ENCODE measurements at places on chromosomes 6 and 20.

- peak; percentile 82 for DNase-seq
Observed at GRCh38 chr6:42963855-42964605, 3.5 kb downstream of the GNMT start.

- DNase-seq: no peak
Observed at GRCh38 chr20:42494290-42494689, 695.4 kb downstream of the PTPRT start.

GRCh38 chr6:61833176-61833755, 452.8 kb downstream of the KHDRBS2 start:
- no peak for DNase-seq

DNA sequence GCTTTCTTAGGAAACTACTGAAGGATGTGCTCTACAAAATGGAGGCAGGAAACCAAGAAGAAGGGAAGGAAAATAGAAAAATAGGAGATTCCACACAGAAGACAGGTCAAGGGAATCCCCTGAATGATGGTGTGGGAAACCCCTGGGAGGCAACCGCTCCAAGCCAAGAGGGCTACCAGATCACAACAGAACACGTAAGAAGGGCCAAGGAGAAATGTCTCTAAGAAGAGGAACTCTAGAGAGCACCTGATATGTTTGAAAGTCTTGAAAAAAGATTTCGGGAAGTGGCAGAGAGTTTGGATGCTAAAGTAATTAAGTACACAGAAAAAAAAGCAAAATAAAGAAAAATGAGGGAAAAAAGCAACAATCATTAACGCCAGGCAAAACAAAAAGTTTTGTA, 7.1 kb downstream of the KIF13A start:
- DNase-seq: no peak

GRCh38 chr6:33740794-33741193, 5.9 kb downstream of the IP6K3 start:
- no peak for DNase-seq

GRCh38 chr6:161439093-161439492, 165.2 kb upstream of the AGPAT4 start:
- DNase-seq: no peak

- DNase-seq: peak; percentile 52
Observed at GRCh38 chr20:43936805-43937204, 22.2 kb downstream of the TOX2 start.

DNA sequence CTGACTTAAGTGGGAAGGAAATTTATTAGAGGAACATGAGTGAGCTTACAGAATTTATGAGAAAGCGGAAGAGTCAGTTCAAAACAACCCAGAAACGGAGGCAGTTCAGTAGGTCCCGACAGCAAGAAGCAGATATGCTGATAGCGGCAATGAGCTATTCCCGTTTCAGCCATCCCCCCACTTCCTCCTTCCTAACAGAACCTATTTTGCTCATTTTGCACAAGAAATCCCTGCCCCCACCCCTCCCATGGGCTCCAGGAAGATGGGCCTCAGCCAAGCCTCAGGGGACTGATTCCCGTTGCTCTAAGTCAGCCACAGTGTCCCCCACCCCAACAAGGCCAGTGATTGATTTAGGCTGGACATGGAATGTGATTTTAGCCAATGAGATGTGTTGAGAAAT, 157.5 kb downstream of the CEBPB start:
- no peak for DNase-seq

DNA sequence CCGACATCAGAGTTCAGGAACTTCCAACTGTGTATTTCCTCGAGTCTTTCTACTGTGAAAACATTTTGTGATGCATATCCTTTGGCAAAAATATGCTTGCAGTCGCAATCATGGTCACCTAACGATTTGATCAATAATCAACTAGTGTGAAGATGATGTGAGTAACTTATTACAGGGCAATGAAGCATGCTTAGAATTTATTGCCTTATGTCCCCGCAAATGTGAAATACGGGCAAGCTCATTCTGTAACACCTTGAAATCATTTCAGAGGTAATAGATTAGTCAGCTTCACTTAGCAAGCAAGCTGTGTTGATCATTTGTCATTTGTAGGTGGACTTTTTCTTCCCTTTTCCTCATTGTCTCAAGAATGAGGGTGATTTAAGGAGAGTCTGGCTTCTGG, 67.9 kb upstream of the DOK5 start:
- no peak for DNase-seq

- DNase-seq: no peak
Observed at GRCh38 chr6:22071270-22072041, 225.4 kb downstream of the PRL start.

DNA sequence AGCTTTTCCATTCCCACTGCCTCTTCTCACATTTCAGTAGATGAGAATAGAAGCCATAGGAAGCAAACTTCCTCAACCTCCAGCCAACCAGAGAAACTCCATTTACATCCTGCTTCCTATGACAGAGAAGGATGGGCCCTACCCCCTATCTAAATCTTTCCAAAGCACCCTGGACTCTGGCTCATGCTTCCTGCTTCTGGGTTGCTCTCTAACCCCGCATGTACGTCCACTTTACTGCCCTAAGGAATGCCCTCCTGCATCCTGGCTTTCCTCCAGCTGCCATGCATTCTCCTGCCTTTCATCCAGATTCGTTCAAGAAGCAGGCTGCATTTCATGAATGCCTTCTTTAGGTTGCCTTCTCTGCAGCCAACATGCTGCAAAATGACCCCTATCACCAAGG, 91.9 kb downstream of the FAM217A start:
- DNase-seq: no peak

- no peak for DNase-seq
Observed at GRCh38 chr6:138030872-138031271, 76.3 kb downstream of the PERP start.

DNA sequence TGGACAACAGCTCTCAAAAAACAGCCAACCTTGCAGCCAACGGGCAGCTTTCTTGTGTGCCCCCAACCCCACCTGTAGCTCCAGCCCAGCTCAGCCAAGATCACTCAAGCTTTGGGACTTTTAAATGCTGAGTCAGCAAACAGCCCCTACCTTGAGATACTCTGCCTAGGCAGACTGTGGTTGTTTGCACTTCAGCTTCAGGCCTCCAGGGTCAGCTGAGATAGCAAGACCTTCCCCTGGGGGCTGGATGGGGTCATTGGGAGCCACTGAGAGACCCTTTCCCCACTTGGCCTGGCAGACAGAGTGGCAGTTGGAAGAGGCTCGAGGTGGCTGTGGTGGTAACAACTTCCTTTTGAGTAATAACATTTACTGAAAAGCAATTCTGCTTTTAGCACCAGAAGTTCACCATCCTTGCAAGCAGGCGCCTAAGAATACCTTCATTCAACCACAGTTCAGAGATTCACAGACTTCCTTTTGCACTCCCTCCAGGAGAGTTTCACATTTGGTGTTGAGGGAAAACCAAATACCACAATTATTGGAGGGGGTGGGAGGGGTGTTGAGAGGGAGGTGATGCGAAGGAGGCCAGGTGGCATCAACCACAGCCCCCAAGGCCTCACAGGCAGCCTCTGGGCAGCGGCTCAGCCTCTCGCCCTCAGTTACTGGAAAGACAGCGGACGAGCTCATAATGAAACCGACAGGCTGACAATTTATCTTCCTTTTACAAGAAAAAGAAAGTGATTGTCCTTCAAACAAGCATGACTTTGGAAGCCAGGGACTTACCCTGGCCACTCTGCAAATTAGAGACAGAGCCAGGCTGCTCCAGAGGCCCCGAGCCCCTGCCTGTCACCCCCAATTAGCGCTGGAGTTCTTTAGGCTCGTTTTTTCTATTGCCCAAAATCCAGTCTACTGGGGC, 148.1 kb downstream of the CEBPB start:
- peak; percentile 46 for DNase-seq

DNA sequence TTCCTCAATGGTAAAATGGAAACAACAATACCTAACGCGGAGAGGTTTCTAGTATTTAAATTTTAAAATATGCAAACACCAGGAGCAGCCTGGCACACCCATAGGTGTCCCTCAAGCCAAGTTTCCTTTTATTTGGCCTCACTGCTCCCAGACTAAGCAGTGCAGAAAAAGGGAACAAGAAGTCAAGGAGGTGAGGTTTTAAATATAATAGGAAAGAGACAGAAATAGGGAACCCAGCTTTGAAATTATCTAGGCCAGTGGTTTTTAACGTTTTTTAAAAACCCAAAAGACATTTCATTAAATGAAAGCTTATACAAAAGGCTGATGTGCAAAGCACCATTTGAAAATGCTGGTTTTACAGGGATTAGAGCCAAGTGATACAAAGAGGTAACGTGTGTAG, 109.6 kb downstream of the SLC22A3 start:
- no peak for DNase-seq

GRCh38 chr6:127841811-127842210, 59.0 kb downstream of the THEMIS start:
- no peak for DNase-seq

DNA sequence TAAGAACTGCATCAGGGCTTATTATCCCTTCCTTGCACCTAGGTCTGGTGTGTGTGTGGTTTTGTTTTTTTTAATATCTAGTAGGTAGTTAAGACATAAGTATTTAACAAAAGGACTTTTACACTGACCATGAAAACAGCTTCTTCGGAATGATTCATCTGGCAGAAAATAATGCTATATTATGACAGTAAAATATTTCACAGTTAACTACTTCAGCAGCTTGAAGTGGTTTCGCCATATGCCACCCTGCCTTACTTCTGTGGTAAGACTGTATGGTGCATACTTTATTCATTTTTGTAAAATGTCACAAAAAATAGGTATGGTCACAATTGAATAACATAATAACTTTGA, 858 bp upstream of the PTPRK start:
- no peak for DNase-seq

All from Karpas-422 (cell line).